ENCODE measurements at places on chromosomes 12 and 14.

DNA sequence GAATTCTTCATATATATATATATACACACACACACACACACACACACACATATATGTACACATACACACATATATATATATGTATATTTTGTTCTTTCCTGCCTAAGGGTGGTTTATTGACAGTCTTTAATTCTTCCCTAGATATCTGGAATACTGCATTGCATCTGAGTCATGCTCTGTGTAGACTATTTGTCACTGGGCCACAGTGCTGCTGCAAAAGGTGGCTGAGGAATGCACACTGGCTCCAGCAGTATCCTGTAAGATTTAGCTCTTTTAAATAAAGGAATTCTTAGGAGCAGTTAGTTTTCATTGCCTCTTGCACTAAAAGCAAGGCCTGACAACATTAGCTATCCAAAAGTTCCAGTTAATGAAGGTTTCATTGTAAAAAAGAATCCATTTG is 200.9 kb downstream of the APAF1 start:
- DNase-seq: no peak

GRCh38 chr14:97276573-97276972 is 479.4 kb downstream of the VRK1 start:
- no peak for DNase-seq

DNA sequence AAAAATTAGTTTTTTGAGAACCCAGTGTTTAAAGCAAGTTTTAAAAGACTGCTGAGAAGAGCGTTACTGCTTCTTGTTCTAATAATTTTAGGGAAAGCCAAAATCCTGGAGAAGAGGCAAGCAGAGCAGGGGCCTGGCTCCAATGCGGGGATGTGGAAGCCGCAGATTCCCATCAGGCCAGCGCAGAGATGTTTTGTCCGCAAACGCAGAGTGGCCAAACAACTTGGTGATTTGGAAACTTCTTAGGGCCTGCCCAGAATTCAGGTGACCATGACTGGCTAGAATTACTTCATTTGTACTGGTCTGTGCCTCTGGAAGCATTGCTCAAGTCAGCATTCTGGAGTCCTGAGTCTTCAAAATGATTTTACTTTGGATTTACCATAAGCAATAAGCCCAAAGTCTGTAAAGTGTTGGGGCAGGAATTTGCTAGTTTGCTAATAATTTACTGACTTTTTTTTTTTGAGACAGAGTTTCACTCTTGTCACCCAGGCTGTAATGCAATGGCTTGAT is 208.4 kb downstream of the PPM1H start:
- DNase-seq: no peak

- no peak for DNase-seq
These were observed at the start of gene B4GALNT3 for GRCh38 chr12:459430-460258. TSS of gene B4GALNT3 (plus strand) at chr12:459939. CDS start at chr12:460377, 438 bp downstream.

Measured in skeletal muscle cell (primary cell).